ENCODE measurements at places on chromosomes 11 and 22.

DNA sequence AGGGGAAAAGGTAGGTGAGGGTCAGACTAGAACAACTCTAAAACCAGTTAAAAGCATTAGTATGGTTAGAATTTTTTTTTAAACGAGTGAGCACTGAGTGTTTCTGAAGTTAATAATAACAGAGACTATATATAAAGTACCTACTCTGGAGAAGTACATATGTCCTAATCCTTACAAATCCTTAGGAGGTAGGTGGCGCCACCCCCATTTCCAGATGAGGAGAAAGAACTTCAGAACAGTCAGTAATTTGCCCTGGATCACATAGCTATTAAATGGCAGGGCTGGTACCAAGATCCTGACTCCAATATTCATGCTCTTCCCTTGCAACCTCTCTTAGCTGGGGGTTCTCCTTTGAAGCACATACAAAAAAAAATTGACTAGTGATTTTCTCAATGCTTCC lies 80.5 kb downstream of the CLPB start:
- DNase-seq: peak; percentile 30

DNA sequence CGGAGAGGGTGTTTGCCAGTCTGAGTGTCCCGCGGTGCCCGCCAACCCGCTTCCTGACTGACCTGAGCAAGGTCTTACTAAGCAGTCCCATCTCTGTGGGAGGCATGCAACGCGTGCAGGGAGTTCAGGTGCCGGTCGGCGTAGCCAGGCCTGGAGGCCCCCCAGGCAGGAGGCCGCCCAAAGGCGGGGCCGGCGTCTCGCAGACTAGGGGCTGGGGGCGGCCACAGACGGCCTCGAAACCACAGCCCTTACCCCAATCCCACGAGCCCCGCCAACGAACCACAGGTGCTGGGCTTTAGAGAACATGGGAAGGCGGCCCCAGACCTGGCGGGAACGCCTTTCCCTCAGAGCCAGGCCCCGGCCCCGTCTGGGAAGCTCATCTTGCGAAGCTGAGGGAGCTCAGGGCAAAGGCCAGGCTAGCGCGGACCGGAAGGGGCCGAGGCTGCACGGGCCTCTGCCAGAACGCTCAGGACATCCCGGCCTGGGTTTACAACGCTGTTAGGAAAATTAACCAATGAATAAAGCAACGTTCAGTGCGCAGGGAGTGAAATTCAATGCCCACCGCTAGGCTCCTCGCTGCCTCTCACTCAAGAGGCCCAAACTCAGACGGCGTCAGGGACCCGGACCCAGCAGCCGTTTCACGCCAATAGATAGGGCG lies 2.1 kb upstream of the MTFP1 start:
- peak; percentile 84 for DNase-seq

GRCh38 chr11:104663190-104664140 lies 234.8 kb downstream of the CASP12 start:
- no peak for DNase-seq

DNA sequence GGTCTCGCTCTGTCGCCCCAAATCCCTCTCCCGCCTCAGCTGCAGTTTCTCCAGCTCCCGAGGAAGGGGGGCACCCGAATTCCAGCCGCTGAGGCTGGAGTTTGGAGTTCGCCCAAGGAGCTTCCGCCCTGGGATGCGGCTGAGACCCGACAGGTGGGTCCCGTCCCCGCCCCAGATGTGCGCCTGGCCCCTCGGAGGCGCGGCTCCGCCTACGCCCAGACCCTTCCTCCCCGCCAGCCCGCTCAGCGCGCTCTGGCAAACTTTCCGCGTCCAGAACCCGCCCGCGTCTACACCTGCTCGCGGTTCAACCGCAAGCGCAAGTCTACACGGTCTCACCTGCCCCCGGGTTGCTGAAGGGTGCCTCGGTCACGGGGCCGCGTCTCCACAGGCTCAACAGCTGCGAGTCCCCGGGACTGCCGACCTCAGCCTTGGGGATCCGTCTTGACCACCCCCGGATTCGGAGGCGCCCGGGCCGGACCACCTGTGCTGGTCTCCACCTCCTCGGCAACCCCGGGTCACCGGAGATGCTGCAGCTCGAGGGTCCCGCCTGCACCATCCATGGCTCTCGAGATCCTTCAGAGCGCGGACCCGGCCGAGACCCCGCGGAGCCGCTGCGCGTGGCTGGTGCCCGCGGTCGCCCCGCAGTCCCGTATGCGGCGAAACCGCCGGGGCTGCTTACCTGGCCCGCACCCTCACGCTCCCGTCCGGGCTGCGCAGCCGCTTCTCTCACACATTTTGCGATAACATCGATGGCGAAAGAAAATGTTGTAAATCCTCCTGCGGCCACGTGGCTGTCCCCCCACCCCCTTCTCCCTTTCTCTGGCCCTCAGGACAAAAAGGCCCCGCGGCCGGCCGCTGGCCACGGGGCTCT lies 63.6 kb downstream of the NFAM1 start:
- no peak for DNase-seq

- no peak for DNase-seq
Measured at GRCh38 chr22:46789992-46790391, 27.5 kb downstream of the TBC1D22A start.

GRCh38 chr11:92546603-92547002 lies 322.0 kb downstream of the FAT3 start:
- no peak for DNase-seq

- DNase-seq: no peak
Measured at GRCh38 chr22:38618258-38618657, 37.9 kb downstream of the FAM227A start.

DNA sequence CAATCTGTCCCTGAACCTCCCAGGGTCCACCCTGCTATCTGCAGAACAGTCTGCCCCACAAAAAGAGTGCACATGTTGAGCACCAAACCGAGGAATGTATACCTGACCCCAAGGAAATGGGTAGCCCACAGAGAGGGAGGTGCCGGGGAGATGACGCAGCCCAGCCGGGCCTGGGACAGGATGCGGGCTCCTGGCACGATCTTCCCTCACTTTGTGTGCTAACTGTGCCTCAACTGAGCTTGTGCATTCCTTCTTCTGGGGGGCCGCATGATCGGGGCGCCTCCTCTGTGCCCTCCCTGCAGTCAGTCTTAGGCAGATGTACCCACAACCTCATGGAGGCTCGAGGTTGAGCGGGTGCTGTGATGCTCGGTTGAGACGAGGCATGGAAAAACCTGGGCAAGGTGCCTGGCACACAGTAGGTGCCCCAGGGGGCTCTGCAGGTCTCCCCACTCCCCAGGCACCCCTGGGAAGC lies 2.4 kb downstream of the GAS2L1 start:
- peak; percentile 86 for DNase-seq

DNA sequence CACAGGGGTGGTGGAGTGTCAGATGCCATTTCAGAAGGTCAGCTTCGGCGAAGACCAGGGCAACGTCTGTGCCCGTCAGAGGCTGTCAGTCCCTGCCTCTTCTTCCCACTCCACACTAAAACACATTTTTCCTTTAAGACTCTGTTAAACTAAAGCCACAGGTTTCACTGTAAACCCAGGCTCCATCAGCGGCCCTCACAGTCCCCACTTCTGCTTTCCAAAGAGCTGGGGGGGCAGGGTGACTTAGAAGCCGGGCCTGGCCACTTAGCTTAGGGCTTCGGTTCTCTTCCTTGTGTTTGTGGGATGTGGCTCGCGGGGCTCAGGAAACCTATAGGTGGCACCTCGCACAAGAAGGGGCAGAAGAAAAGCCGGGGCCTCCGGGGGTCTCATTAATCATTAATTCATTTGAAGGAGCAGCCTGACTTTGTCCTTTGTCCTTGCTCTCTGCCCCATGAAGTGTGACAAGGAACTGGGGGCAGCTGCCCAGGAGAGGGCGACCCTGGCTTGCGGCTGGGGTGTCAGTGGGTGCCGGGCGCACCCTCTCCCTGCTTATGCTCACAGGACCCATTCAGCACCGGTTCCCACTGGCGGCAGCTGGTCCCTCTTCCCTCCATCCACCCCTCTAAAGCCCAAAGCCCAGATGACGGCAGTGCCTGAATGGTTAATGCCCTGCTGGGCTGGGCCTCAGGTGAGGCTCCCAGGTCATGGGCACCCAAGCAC lies 4.1 kb downstream of the SLC25A45 start:
- DNase-seq: no peak

DNA sequence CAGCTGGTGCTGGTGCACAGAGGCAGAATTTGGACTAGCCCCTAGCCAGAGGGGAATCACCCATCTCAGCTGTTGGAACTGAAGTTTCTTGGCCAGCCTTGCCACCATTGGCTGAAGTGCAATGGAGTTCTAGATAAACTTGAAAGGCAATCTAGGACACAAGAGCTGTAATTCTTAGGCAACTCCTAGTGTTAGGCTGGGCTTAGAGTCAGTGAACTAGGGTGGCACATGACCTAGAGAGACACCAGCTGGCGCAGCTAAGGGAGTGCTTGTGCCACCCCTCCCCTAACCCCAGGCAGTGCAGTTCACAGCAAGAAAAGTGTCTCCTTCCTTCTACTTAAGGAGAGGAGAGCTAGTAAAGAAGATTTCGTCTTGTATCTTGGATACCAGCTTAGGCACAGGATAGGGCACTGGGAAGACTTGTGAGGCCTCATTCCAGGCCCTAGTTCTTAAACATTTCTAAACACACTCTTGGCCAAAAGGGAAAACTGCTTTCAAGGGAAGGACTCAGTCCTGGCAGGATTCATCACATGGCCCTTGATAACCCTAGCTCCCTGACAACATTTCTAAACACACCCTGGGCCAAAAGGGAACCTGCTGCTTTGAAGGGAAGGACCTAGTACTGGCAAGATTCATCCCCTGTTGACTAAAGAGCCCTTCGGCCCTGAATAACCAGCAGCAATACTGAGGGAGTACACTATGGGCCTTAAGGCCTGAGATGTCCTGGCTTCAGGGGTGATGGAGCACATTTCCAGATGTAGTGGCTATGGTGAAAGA lies 53.4 kb downstream of the XRRA1 start:
- no peak for DNase-seq

- peak; percentile 74 for DNase-seq
Measured at GRCh38 chr22:27850000-27850521, 48.5 kb upstream of the MN1 start.

- DNase-seq: no peak
Measured at GRCh38 chr11:95943546-95943945, 19.6 kb upstream of the MTMR2 start.

DNA sequence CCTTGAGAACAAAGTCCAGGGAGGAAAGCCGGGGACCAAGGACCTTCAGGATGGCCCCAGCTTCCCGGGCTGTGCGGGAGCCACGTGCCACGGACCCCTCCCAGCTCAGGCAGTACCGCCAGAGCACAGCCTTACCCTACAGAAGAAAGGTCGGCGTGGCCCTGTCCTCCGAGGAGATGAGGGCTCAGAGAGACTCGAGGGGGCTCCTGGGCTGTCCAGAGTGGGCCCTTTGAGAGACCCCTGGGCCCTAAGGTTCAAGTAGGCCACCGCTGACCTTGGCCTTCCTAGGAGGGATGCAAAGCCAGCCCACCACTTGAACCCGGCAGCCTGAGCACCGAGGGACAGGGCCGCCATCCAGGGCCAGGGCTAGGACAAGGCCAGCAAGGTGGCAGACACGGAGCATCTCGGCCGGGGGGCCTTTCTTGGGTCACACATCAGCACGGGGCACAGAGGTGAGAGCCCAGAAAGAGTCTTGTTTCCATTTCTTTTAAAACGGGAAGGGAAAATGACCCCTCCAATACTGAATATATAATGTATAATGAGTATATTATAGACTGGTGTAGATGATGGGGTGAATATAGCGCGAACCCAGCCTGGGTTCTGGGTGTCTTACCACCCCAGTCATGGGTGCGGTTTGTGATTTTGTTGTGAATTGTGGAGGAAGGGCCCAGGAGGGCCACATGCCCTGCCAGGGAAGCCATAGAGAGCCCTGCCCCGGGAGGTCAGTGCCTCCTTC lies 34.4 kb upstream of the PPARA start:
- DNase-seq: no peak

DNA sequence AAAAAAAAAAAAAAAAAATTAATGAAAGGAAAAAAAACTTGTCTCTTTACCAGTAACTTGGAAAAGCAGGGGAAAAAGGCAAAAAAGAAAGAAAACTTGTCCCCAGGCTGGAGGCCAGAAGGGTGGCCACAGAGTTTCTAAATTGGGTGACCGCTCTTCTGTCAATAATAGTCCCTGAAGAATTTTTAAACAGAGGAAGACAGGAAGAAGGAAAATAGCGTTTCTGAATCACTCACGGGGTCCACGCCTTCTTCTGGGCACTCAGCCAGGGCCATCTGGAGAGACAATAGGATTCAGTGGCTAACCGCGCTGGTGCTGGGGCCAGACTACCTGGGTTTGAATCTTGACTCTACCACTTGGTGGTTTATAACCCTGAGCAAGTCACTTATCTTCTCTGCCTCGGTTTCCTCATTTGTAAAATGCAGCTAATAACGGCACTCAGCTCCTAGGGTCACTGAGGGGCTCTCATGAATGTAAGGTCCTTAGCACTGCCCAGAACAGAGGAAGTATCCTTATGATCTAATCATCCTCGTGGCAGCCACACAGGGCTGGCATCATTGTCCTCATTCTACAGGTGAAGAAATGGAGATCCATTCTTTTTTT lies 7.0 kb downstream of the C11orf86 start:
- DNase-seq: peak; percentile 89

GRCh38 chr11:96280444-96280843 lies 62.6 kb downstream of the MAML2 start:
- DNase-seq: no peak

GRCh38 chr11:114172871-114173444 lies 113.4 kb downstream of the ZBTB16 start:
- DNase-seq: no peak

DNA sequence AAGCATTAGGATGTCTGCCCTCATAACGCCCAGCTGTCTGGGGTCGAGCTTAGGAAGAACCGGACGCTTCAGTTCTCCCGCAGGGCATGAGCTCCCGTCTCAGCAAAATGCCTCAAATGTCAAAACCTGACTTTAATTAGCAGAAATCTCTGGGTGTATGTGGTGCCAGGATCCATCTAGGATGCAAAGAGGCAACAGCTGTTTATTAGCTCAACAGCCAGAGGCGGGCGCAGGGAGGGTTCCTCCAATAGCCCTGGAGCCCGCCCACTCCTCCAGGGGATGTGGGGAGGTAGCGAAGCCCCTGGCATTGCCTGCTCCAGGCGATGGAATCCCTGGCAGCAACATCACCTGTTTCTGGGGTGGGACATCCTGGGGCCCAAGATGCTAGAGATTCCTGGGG lies 39.4 kb upstream of the RTL6 start:
- no peak for DNase-seq

- DNase-seq: peak; percentile 36
Measured at GRCh38 chr11:120180551-120181232, 30.1 kb upstream of the OAF start.

All from choroid plexus epithelial cell (primary cell).